Right ventricle myocardium inferior (tissue), 1 donor: ENCODE measurements at places on chromosomes 1 and 21. TPM values are rescaled to one million over a fixed set of nuclear protein-coding genes. Genes with fewer than 3 reads are reported as not detected.

DNA sequence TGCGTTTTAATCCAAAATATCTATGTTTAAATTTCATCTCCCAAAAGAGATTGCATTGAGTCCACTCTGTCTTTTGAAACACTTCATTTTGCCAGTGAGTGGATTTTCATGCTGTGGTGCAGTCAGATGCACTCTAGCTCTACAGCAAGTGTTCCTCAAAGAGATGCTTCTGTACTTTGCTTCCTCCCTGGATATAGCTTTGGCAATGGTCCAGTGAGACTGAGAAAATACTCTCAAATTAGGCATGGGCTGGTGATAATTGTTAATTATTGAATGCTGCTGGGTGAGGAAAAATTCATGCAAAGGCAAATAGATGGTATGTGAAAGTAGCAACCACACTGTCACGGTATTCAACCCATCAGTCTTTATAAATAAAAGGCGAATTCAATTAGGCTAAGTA, 396.9 kb downstream of the ADGRL2 start:
- no peak for DNase-seq

- no peak for DNase-seq
Measured at GRCh38 chr1:25543005-25543424, 391 bp upstream of the LDLRAP1 start.

DNA sequence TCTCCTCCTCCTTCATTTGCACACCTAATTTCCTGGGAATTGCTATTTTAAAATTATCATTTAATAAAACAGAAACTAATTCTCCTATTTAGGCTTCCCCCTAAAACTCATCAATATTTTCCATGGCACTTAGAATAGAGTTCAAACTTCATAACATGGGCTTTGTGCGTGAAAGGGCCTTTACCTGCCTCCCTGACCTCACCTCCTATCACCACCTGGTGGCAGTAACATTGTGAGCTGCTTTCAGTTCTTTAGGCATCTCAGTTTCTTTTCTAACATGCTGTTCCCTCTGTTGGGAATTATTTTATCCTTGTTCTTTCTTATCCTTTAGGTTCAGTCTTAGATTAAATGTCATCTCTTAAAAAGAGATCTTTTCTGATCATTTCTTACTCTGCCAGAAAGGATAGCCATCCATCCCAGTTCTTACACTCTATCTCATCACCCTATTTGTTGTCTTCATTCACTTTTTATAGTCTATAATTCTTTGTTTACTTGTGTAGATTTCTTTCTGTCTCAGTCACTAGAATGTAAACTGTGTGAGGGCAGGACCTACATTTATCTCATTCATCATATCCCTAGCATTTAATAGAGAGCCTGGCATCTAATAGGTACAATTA, 133.8 kb upstream of the KIAA1614 start:
- no peak for DNase-seq

GRCh38 chr1:43554444-43554992, 23.8 kb downstream of the PTPRF start:
- DNase-seq, result no peak

ICOSLG gene
- 4.9 TPM for total RNA-seq

- no peak for DNase-seq
Measured at GRCh38 chr1:238186887-238187574, 296.3 kb upstream of the ZP4 start.

GRCh38 chr1:52364235-52364839, 1.7 kb downstream of the CC2D1B start:
- DNase-seq, result no peak

TPTE gene
- not detected for total RNA-seq

GRCh38 chr1:96253246-96254035, 468.1 kb upstream of the PTBP2 start:
- DNase-seq, result no peak

RXFP4 gene
- total RNA-seq, result not detected

SPRR4 gene
- not detected for total RNA-seq
